ENCODE measurements at places on chromosomes 16 and 17.

DNA sequence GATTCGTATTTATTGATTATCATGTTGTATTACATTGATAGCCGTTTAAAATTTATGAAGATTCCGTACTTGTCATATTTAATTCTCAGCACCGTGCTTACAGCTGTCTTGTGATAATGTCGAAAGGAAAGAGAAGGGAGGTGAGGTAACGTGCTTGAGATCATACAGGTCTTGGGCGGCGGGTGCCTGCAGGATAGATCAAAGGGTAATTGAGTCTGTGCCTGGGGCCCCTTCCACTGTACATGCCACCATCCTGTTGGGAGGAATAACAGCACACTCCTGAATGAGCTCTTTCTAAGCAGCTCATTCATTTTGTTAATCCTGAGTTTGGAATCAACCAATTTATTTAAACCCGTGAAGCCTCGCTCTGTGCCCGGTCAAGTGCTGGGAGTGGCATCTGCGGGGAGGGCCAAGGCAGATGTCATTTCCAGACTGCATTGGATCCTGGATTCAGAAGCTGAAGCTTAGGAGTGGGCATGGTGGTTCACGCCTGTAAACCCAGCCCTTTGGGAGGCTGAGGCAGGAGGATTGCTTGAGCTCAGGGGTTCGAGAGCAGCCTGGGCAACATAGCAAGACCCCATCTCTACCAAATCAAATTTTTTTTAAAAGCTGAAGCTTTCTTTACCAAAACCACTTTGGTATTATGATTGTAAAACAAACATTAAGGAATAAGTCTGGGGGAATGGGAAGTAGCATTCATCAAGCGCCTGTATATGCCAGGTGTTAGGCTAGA lies 25.8 kb downstream of the WWOX start:
- DNase-seq = no peak

DNA sequence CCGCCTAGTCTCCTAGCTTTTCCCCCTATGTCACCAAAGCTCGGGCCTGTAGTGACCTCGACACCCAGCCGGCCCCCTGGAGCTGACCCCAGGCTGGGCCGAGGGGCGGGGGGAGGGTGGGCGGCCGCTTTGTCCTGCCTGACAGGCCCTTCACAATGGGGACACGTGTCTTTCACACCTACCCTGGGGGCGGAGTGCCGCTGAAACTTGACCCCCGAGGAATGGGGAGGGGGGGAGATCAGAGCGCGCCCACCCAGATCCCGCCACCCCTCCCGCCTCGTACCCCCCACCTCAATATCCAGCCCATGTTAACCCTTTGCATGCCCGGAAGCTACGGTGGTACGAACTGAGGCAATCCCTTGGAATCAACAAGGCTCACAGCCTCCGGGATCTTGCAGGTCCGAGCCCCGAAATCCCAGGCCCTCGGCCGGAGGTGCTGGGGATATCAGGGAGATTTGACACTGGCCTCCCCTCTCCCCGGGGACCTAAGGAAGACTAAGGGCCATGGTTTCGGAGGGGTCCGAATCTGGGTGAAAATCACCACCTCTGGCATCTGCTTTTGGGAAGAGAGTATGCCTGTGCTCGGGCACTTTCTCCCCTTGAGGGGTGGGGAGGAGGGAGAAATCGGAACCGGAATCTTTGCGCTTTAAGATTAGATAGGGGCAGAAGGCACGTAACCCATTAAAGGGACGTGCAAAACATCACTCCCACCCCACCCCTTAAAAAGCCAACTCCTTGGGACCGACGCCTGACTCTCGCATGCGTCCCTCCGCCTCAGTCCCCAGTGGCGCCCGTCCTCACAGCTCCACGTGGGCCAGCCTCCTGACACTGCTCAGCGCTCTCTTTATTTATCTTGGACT lies 2.6 kb downstream of the NOG start:
- DNase-seq = no peak

- no peak for DNase-seq
Observed at GRCh38 chr16:2751577-2752034, 832 bp upstream of the SRRM2 start.

- no peak for DNase-seq
Observed at GRCh38 chr17:50935221-50935995, 69.3 kb upstream of the TOB1 start.

DNA sequence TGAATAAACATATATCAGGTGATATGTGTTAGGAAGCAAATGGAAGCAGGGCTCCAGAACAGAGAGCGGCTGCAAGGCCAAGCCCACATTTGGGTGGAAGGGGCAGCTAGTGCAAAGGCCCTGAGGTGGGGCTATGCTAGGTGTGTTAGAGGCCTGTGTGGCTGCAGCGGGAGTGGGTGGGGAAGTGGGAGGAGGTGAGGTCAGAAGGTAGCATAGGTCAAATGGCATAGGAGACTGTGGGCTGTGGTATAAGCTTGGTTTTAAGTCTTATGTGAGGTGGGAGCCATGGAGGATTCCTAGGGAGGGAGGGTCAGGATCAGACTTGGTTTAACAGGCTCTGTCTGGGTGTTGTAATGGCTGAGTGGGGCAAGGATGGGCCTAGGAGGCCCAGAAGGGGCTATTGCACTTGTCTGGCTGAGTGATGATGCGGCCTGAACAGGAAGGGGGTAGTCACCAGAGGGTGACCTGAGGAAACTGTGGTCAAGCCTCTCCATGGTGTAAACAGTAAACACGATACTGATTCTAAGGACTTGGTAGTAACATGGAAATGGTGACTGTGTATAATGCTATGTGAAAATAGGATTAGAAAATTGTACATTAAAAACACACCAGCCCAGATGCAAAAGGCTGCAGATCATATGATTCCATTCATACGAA lies 31.1 kb downstream of the RAI1 start:
- no peak for DNase-seq

- DNase-seq = no peak
Observed at GRCh38 chr16:55499951-55500529, 8.8 kb upstream of the LPCAT2 start.

- DNase-seq = no peak
Observed at GRCh38 chr16:88402551-88403240, 19.9 kb downstream of the ZNF469 start.

DNA sequence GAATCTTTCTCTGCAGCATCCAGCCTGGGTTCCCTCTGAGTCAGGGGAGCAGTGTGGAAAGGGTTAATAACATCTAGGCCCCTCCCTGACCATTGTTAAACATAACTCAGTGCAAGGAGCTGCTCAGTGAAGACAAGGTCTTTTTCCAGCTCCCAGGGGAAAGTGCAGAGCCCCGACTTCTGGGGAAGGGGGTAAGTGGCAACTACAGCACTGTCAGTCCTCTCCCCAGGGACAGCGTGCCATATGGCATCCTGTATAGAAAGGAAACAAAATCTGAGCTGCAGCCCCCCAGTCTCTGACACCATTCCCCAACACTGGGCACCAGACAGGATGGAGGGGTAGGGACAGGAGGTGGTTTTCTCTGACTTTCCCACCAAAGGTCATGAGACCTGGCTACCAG lies 7.8 kb downstream of the MRPL27 start:
- DNase-seq = no peak

Measured in NCI-H187 treated with DMSO at 0.1 percent for 48 hours (cell line).